SK-N-SH (cell line): ENCODE measurements at places on chromosomes 12 and 14. TPM values are rescaled to one million over a fixed set of nuclear protein-coding genes. Genes with fewer than 3 reads are reported as not detected.

The CMAS gene
- 16.0 and 18.0 TPM in 2 replicates for polyA plus RNA-seq

The OASL gene
- 0.37 and 0.41 TPM in 2 replicates for polyA plus RNA-seq

The ALX1 gene
- 0.06 TPM in 1 of 2 replicates, not detected in the other for polyA plus RNA-seq

- peak; percentile 59 for DNase-seq
These were observed 5.8 kb upstream of the PHLDA1 start for GRCh38 chr12:76037130-76038103.

DNA sequence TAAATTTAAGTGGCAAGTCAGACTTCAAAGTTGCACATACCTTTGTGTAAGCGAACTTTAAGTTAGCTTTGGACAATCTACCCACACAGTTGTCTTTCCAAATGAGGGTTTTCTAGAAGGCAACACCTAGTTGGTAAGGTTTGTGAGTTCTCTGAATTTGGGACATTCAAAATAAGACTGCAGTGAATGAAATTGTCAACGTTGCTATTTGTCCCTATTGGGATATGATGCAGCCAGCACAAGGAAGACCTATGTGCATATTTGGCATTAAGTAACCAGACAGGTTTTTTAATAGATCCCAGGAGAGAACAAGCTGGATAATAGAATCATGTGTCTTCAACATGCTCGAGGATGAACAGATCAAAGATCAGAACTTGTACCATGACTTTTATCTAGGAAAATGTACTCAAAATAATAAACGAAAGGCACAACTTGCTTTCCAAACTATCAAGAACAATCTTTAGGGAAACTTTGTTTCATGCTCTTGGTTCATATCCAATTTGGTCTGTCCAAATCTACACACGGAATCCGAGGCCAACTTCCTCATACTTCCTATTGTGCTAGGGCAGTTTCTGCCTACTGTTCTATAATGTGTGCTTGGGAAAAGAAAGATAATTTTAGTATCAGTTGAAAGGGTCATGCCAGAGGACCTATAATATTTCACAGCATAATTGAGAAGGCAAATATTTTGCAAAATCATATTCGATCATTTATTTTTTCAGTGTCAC lies 284.2 kb upstream of the SOX5 start:
- DNase-seq: no peak

GRCh38 chr12:11746024-11746771 lies 96.7 kb downstream of the ETV6 start:
- DNase-seq: no peak
